SJCRH30 (cell line): ENCODE measurements at places on chromosomes 4 and X. TPM values are rescaled to one million over a fixed set of nuclear protein-coding genes. Genes with fewer than 3 reads are reported as not detected.

SLC34A2 gene
- total RNA-seq = not detected in 2 replicates

GRCh38 chrX:135688137-135688536, 25.3 kb upstream of the CT45A1 start:
- no peak for DNase-seq

- DNase-seq = no peak
Observed at GRCh38 chr4:22091352-22091717, 142.8 kb upstream of the KCNIP4 start.

- no peak for DNase-seq
Observed at GRCh38 chrX:49992853-49993252, 70.5 kb downstream of the CLCN5 start.

DNA sequence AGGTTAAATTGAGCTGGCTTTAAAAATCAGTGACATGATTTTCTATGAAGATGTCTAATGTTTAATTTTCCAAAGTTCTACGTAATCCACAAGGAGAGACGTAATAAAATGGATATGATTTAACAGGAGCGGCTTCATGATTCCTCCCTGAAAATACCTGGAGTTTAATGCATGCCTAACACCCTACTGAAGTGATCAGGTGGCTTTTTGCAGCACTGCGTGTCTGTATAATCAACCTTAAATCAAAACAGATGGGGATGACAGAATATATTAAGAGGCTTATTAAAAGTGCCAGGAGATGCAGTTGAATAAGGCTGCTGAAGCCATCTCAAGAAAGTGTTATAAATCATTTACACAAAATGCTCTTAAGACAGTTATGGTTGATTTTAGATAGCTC, 112.4 kb upstream of the TLR3 start:
- DNase-seq = no peak

DNA sequence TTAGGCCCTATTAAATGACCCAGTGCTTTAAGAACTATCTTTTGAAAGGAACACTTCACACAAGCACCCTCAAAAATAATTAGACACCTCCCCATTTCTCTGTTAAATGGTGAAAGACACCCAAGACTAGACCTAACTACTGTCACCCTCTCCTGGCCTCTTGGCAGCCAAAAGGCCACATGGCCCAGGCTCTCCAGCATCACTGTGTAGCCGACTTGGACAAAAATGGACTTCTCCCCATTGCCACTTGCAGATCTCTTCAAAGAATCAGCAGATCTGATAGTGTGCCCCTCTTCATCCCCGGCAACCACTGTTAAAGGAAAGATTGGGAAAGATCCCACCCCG, 2.0 kb downstream of the MID1IP1 start:
- DNase-seq = no peak

GRCh38 chrX:43706786-43707370, 50.8 kb downstream of the MAOA start:
- DNase-seq = no peak

DNA sequence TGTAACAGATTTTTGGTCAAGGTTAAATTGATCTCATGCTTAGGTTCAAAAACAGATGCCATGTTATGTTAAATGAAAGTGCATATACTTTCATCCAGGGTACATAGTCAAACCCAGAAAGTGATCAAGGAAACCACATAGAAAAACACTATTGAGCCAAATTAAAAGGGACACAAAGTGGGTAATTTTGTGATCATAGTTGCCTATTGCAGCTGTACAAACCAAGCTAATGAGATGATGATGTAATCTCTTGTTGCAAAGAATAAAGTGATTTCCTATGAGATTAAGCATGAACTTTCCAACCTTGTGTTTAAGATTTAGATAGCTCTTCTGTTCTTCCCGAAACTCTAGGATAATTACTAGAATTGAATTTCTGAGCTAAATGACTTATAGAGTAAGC, 20.2 kb upstream of the LIMCH1 start:
- no peak for DNase-seq
